Posterior vena cava (tissue), 2 donors: ENCODE measurements at places on chromosomes 6 and 20. TPM values are rescaled to one million over a fixed set of nuclear protein-coding genes. Genes with fewer than 3 reads are reported as not detected.

DNA sequence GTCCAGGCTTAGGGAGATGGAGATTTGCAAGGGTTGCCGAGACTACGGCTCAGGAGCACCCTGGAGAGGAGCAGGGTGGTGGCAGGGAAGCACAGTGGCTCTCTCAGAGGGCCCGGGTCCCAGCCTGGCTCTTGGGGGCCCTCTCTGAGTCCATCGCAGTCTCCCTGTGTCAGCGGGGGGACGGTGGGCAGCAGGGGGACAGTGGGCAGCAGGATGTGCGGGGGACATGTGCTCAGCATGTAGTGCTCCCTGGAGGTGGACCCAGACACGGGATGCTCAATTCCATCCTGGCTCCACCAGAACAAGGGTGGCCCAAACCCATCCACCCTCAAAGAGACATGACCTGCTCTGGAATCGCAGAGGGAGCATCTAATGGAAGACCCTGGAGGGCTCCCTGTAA, 43.0 kb upstream of the ZBP1 start:
- peak; percentile 70 for DNase-seq

GRCh38 chr20:10669843-10670446, 3.9 kb downstream of the JAG1 start:
- DNase-seq: no peak

- no peak for DNase-seq
Measured at GRCh38 chr6:28682542-28682941, 156.9 kb downstream of the GPX5 start.

POU3F2 gene
- total RNA-seq: not detected

- DNase-seq: no peak
Measured at GRCh38 chr6:161228921-161229591, 44.8 kb downstream of the AGPAT4 start.

DNA sequence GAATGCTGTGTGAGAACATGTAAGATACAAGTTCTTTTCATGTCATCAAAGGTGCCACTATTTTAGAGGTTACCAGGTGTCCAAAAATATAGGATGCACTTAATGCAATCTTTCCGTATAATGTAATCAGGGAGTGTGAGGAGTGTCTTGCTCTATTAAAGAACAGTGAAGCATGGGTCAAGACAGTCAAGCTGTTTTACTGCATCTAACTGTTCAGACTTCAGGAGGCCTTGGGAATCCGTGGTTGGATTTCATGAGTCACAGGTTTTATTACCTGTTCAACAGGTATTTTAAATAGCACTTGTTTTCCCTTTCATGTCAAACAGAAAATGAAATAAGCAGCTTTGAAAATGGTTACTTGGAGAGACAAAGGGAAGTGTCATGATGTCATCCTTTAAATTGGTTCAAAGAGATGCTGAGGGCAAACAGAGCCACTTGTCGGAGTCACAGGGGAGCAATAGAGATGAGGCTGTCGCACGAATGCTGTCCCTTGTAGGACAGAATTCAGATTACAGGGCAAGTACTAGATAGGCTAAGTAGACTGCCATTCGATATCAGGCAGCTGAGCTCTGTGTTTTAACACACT, 621.5 kb downstream of the QKI start:
- no peak for DNase-seq

TREM2 gene
- total RNA-seq: 8.6 TPM

DNA sequence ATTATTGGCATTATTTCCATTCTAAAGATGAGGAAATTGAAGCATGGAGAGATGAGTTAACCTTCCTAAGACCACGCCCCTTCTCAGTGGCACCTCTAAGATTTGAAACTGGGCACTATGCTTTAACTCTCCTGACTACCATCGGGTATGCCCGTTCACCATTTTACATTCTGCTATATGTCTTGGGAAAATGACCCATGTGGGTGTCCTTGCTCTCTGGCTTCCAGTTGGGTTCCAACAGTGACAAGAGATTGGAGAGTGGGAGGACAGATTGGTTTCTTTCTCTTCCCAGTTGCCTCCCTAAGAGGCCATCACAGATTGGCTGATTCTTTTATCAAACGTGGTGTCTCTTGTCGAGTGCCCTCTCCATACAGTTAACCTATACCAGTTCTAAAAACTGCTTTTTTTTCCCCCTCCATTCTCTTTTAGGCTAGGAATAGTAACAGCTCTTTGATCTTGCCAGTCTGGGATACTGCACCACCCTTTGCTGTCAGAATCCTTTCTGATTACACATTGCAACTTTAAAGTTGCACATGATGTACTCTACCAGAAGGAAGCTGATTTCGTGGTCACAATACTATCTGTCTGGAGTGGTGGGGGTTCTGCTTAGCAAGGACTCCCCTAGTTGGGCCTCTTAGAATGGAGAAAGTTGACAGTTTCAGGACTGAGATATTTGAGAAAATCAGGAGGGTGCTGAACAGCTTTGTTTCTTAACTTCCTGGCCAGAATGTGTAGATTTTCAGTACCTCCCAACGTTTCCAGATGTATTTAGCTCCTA, 88.0 kb upstream of the ELOVL5 start:
- no peak for DNase-seq

SAMD3 gene
- total RNA-seq: 2.6 TPM

DNA sequence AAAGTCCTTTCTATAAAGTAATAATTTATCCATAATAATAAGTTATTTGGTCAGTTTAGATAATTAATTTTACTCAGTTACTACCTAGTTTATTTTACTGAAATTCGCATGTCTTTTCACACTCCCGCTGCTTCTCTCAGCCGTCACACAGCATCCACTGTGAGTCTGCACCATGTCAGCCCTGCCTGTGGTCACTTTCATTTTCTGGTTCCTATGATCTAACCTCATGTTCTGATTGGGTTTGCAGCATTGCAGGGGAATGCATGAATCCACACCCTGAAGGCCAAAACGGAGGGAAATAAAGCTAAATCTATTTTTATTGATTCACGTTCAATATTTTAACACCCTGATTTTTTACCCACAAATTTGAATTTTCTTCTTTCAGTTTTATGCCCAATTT, 47.4 kb downstream of the PDE10A start:
- DNase-seq: no peak

DNA sequence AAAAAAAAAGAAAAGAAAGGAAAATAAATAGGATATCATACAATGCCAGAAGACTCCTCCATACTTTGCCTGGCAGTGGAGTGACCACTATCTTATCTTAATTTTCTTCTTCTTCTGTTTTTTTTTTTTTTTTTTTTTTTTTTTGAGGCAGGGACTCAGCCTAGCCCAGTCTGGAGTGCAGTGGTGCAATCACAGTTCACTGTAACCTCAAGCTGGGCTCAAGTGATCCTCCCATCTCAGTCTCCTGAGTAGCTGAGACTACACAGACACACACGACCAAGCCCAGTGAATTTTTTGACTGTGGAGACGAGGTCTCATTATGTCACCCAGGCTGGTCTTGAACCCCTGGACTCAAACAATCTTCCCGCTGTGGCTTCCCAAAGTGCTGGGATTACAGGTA, 17.1 kb upstream of the MMP9 start:
- no peak for DNase-seq

KIF25 gene
- total RNA-seq: not detected

DNA sequence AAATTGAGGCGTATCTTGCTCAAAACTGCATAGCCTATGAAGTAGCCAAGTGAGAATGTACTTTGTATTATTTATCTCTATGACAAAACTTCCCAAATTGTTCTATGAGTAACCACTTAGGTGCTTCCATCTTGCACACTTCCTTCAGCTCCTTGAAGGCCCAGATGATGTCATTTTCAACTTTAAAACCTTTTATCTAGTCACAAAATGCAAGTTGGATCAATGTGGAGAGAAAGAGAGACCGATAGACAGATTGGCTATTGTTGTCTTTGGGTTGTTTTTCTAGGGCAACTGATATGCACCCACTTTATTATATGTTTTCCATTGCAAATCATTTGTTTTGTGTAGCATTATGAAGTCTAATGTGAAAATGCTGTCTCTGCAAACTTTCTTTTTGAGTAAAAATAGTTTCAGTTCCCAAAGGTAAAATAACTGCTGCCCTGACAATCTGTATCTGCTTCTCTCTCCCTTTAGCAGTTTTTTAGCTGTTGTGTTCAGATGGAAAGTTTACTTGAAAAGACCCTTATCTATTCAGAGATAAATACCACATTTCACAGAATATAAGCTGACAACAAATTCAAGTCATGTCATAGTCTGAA, 73.7 kb upstream of the CITED2 start:
- no peak for DNase-seq

PNPLA1 gene
- total RNA-seq: 0.19 TPM

DNA sequence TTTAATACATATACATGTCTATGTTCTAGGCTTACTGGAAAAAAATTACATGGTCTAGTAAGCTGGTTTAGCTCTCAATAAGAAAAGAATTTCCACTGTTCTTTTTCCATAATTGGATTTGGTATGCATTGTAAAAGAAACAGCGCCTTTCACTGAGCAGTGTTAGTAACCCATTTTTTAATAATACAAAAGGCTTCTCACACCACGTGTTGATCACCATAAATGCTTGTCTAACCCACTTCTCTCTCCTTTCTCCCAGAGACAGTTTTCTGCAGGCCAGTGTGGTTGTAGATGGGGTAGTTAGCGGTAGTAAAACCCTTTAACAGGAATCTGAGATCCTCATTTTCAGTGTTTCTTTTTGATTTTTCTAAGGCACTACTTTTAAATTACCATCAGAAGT, 348.7 kb upstream of the MANEA start:
- no peak for DNase-seq

DNA sequence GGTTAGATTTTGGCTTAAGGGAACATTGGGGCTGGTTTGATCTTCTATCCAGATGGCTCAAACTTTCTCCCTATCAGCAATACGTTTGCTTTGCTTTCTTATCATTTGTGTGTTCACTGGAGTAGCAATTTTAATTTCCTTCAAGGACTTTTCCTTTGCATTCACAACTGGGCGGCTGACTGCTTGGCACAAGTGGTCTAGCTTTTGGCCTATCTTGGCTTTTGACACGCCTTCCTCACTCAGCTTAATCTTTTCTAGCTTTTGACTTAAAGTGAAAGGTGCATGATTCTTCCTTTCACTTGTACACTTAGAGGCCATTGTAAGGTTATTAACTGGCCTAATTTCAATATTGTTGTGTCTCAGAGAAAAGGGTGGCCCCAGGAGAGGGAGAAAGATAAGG, 254.9 kb downstream of the PLCB1 start:
- no peak for DNase-seq

MMP24 gene
- total RNA-seq: 0.52 TPM

APCDD1L gene
- total RNA-seq: 0.88 TPM

ELOVL2 gene
- 0.38 TPM for total RNA-seq

- no peak for DNase-seq
Measured at GRCh38 chr6:12585497-12585958, 131.0 kb upstream of the PHACTR1 start.

DNA sequence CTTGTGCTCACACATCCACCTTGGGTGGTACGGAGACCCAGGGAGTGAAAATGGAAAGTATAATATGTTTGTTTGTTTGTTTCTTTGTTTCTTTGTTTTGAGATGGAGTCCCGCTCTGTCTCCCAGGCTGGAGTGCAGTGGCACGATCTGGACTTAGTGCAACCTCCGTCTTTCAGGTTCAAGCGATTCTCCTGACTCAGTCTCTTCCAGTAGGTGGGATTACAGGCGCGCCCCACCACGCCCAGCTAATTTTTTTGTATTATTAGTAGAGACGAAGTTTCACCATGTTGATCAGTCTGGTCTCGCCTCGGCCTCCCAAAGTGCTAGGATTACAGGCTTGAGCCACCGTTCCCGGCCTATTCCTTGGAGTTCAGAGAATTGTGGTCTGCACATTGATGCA, 115.4 kb downstream of the TRIM27 start:
- no peak for DNase-seq

GRCh38 chr6:111862741-111863140, 10.5 kb downstream of the FYN start:
- no peak for DNase-seq

DNA sequence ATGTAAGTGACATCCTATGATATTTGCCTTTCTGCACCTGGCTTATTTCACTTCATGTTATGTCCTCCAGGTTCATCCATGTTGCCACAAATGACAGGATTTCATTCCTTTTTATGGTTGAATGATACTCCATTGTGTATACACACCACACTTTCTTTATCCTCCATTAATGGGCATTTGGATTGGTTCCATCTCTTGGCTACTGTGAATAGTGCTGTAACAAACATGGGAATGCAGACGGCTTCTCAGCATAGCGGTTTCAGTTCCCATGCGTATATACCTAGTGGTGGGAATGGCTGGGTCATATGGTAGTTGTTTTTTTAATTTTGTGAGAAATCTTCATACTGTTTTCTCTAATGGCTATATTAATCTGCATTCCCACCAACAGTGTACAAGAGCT, 14.8 kb downstream of the MTHFD1L start:
- no peak for DNase-seq

DDX39B gene
- total RNA-seq: 180 TPM

DNA sequence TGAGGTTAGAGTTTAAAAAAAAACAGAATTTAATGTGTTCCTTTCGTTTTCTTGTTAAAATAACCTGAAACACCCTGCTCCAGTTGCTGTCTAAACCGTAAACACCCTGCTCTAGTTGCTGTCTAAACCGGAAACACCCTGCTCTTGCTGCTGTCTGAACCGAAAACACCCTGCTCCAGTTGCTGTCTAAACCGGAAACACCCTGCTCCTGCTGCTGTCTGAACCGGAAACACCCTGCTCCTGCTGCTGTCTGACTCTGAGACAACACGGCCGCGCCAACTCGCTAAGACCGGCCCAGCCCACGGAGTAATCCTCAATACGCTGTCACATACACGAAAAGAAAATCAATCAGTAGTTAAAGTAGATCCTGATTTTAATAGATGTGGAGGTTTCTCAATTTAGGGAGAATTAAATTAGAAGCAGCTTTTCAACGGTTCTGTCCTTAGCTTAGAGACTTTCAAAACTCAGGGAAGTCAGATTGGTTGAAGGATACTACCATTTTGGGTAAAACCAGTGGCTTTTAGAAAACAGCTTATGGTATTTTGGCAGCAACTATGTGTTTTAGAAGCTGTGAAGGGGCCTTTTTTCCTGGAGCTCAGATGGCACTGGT, 98.3 kb downstream of the RAMACL start:
- DNase-seq: peak; percentile 86

GRCh38 chr6:160202411-160202810, 56.2 kb downstream of the SLC22A2 start:
- DNase-seq: no peak

GRCh38 chr20:49909499-49910339, 5.6 kb downstream of the SPATA2 start:
- DNase-seq: peak; percentile 66

- no peak for DNase-seq
Measured at GRCh38 chr20:63194007-63194796, 21.7 kb downstream of the YTHDF1 start.

PTPN1 gene
- total RNA-seq: 23.5 TPM

- DNase-seq: no peak
Measured at GRCh38 chr6:69589626-69590025, 207.2 kb downstream of the LMBRD1 start.

GRCh38 chr20:18252597-18253451, 35.5 kb upstream of the ZNF133 start:
- DNase-seq: no peak

- no peak for DNase-seq
Measured at GRCh38 chr6:31354158-31354863, 2.7 kb downstream of the HLA-B start.
